ENCODE measurements at places on chromosomes 2 and 18.

DNA sequence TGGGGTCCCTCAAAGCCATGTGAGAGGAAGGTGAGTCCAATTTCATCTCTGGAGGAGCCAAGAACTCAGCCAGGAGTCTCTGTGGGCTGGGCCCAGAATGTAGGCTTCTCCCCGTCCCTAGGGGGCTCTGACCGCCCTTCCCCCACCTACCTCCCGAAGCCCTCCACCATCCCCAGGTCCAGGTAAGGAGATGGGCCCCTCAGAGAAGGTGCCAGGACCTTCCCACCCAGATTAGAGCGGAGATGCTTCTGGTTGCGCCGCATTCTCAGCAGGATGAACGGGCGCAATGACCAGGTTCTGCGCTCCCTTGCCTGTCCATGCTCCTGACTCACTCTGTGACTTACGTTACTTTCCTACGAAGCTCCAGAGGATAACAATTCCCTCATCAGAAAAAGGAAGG, 23.0 kb downstream of the ST8SIA5 start:
- no peak for DNase-seq

GRCh38 chr2:48180557-48180956, 274.3 kb upstream of the FBXO11 start:
- no peak for DNase-seq

DNA sequence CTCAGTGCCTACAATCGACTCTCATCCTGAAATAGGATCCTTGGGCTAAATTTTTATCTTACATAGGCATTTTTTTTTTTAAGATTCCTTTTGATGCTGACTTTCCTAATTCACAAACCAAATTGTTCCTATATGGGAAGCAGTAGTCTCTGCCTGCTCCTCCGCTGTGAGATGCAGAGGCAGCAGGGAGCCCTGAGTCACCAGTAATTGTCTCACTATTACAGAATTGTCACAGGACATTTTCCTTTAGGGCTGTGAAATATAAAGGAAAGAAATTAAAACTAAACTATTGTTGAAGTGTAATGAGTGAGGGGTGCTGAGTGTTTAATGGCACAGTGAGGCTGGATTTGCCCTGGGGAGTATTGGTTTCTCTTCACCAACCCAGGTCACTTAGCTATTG, 63.8 kb downstream of the MYO3B start:
- no peak for DNase-seq

DNA sequence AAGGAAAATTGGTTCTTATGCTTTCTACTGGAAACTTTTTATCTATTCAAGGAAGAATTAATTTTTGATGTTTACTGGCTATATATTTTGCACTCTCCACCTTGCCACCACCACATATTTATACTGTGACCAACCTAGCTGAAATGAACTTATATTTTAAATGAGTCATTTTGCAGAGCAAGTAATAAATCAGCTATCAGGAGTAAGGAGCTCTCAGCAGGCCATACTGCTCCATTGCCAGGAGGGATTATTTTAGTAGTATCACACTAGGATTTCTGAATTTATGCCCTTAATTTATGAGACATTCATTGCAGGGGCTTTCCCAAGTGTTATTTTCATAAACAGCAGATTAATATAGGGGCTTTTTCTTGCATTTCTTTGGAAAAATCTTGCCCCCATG, 125.8 kb upstream of the CYP1B1 start:
- DNase-seq: no peak

DNA sequence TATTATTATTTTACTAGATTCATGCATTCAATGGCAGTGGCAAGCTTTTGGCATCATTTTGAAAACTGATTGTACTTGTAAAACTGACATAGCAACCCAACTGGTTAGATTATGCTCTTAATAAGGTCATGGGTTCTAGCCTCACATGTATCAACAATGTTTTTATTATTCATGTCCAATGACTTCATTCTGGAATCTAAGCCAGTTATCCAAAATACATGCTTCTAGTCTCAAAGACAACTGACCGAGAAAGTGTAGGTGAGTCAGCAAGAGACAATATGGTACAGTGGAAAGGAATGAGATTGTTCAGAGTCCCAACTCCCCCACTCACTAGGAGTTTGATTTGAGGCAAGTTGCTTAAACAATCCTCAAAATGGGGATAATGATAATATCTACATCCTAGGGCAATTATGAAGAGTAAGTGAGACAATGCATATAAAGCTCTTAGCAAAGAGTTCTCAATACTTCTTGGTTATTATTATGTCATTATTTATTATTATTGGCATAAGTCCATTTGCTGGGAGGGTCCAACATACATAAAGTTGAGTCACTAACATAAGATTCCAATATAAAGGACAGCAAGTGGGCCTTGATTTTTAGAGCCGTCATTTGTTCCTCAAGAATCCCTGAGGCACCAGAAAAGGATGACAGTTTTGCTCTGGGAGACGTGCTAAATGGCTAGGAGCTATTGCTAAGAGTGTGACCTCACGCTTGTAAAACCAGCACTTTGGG, 99.4 kb downstream of the NEB start:
- no peak for DNase-seq

GRCh38 chr2:53884883-53885282, 25.1 kb upstream of the GPR75 start:
- DNase-seq: no peak

DNA sequence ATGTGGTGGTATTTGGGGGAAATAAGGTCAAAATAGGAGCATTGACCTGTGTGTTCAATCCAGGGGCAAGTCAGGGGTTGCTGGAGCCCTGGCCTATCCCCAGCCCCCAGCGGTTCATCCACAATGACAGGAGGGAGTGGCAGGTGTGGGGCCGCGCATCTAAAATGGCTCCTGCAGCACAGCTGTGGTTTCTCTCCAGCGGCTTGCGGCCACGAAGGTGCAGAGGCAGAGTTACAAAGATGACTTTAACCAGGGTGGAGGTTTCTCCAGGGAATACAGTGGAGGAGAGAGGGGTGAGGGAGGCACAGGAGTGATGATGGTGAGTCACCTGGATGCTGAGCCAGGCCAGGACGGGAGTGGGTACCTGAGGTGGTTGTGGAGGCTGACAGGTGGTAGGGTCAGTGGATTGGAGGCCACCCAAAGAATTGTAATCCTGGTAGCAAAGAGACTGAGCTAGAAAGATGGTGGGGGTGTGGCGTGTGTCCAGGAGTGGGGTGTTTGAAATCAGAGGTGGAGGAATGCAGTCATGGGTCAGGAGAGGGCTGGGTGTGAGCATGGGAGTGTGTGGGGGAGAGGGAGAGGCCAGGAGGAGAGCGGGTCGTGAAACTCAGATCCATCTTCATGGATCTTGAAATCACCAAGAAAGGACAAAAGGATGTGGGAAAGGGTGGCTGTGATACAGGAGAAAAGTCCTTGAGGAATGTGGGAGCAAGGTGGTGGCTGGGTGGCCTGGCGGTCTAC, 83.2 kb downstream of the CTIF start:
- DNase-seq: no peak

DNA sequence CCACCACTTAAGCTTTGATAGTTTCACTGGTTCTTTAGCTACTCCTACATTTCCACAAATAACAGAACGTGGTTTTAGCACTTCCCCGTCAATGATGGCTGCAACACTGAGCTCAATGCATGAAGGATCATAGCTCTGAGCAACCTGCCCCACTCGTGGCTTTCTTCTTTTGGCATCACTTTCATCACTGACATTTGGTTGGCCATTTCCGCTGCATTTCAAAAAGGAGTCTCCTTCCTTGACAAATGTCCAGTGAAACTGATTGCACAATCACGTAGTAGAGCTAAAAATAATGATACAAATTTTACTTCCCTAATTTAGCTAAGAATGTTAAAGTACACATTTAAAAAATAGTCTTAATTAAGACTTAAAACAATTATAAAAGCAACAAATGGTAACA, 205.2 kb upstream of the HDAC4 start:
- no peak for DNase-seq

DNA sequence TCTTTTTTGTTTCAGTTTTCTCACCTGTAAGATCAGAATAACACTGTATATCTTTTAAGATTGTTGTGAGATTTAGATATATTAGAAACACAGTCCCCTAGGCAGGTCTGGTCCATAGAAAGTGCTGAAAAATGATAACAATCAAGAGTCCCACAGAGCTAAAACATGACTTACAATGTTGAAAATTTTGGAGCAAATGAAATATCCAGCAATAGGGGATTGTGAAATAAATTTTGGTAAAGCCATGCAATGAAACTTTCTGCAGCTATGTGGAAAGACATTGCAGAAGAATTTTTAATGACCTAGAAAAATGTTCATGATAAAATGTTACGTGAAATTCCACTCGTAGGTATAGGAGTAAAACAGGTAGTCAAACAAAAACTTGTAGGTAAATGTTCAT, 127.6 kb upstream of the SERPINE2 start:
- no peak for DNase-seq

DNA sequence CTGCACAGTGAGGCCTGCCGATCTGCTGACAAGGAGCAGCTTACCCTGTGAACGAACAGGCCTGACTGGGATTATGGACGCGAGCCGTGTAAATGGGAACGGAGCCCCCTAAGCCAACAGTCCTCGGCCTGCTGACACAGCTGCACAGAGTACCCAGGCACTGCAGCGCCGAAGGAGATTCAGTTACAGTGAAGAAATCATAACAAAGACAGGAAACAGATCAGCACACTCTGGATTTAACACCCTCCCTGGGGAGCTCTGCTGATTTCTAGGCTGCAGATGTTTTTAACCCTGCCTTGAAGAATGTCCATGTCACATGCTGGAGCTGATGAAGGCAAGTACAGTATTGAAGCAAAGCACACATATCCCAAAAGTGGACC, 43.4 kb downstream of the COLEC12 start:
- no peak for DNase-seq

Measured in activated CD4-positive, alpha-beta T cell treated with anti-CD3 and anti-CD28 coated beads for 4 hours (primary cell).